A549 treated with CpdA at 1 μM for 4 hours (cell line): ENCODE measurements at places on chromosomes 2 and 18. TPM values are rescaled to one million over a fixed set of nuclear protein-coding genes. Genes with fewer than 3 reads are reported as not detected.

AKAIN1 gene
- not detected in 5 replicates for total RNA-seq

KRTCAP3 gene
- total RNA-seq, result 0.37 to 1.5 TPM (median 0.70 TPM) in 5 replicates

DYNAP gene
- not detected in 5 replicates for total RNA-seq

PRSS56 gene
- 0.08 to 0.20 TPM (median 0.14 TPM) in 4 of 5 replicates, not detected in the other for total RNA-seq

DGKD gene
- 76.0 to 108 TPM (median 89.2 TPM) in 5 replicates for total RNA-seq

VWA3B gene
- total RNA-seq, result 0.02 to 0.43 TPM (median 0.18 TPM) in 4 of 5 replicates, not detected in the other

RBM45 gene
- total RNA-seq, result 10.4 to 13.7 TPM (median 11.2 TPM) in 5 replicates

KCNJ13 gene
- not detected in 5 replicates for total RNA-seq

RALB gene
- total RNA-seq, result 66.4 to 88.4 TPM (median 75.3 TPM) in 5 replicates

KCNE4 gene
- 0.84 to 1.5 TPM (median 1.0 TPM) in 5 replicates for total RNA-seq

HJURP gene
- total RNA-seq, result 76.9 to 99.6 TPM (median 81.6 TPM) in 5 replicates

ASAP2 gene
- total RNA-seq, result 27.8 to 37.4 TPM (median 34.4 TPM) in 5 replicates

EN1 gene
- total RNA-seq, result 0.60 to 1.1 TPM (median 0.94 TPM) in 5 replicates

CREG2 gene
- total RNA-seq, result 5.9 to 9.7 TPM (median 7.8 TPM) in 5 replicates

MAL gene
- total RNA-seq, result 0.10 to 0.14 TPM in 2 of 5 replicates, not detected in the others

BCL2 gene
- total RNA-seq, result 0.52 to 0.73 TPM (median 0.58 TPM) in 5 replicates

CCT4 gene
- 321 to 336 TPM (median 327 TPM) in 5 replicates for total RNA-seq

CLEC4F gene
- not detected in 5 replicates for total RNA-seq

RNF125 gene
- 0.18 to 0.48 TPM (median 0.24 TPM) in 5 replicates for total RNA-seq

PCARE gene
- total RNA-seq, result not detected in 5 replicates

ESPNL gene
- total RNA-seq, result 0.13 to 0.37 TPM (median 0.18 TPM) in 4 of 5 replicates, not detected in the other

RASGRP3 gene
- 0.89 to 1.7 TPM (median 1.0 TPM) in 5 replicates for total RNA-seq

TYW5 gene
- total RNA-seq, result 6.5 to 9.7 TPM (median 7.1 TPM) in 5 replicates

MOGAT1 gene
- total RNA-seq, result not detected in 5 replicates

GCC2 gene
- 10.9 to 16.1 TPM (median 13.7 TPM) in 5 replicates for total RNA-seq

SDC1 gene
- total RNA-seq, result 161 to 205 TPM (median 186 TPM) in 5 replicates

SERPINB13 gene
- not detected in 5 replicates for total RNA-seq

IGFBP2 gene
- 53.4 to 81.9 TPM (median 74.3 TPM) in 5 replicates for total RNA-seq

WIPF1 gene
- 12.8 to 23.4 TPM (median 19.3 TPM) in 5 replicates for total RNA-seq

IL1RN gene
- total RNA-seq, result 0.26 to 0.59 TPM (median 0.42 TPM) in 5 replicates

SMCHD1 gene
- total RNA-seq, result 14.3 to 22.7 TPM (median 15.8 TPM) in 5 replicates

UGT1A3 gene
- total RNA-seq, result 0.08 to 0.23 TPM (median 0.13 TPM) in 3 of 5 replicates, not detected in the others

MRO gene
- total RNA-seq, result 0.10 to 0.27 TPM (median 0.20 TPM) in 4 of 5 replicates, not detected in the other

DAW1 gene
- total RNA-seq, result 1.6 to 3.1 TPM (median 1.9 TPM) in 5 replicates

BMP10 gene
- total RNA-seq, result not detected in 5 replicates

AQP4 gene
- total RNA-seq, result 0.06 TPM in 1 of 5 replicates, not detected in the others
